ENCODE measurements at places on chromosomes 4 and X.

GRCh38 chr4:82823062-82823461 lies 24.5 kb upstream of the SCD5 start:
- DNase-seq, result no peak

DNA sequence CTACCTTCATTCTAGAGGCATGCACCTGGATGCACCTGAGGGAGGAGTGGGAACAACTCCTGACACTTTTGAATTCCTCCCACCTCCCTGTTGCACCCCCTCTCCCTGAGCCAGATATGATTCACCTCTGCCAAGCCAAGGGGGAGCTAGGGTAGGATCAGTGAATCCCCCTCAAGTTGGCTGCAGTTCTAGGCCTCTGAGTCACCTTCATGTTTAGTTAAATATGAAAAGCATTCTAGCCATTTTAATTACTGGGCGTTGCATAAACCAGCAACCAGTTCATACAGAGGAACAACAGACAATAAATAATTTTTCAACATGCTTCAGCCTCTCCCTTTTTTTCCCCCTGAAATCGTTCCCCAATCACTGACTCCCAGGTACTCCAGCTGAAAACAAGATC lies 1440.2 kb downstream of the ADGRL3 start:
- no peak for DNase-seq

DNA sequence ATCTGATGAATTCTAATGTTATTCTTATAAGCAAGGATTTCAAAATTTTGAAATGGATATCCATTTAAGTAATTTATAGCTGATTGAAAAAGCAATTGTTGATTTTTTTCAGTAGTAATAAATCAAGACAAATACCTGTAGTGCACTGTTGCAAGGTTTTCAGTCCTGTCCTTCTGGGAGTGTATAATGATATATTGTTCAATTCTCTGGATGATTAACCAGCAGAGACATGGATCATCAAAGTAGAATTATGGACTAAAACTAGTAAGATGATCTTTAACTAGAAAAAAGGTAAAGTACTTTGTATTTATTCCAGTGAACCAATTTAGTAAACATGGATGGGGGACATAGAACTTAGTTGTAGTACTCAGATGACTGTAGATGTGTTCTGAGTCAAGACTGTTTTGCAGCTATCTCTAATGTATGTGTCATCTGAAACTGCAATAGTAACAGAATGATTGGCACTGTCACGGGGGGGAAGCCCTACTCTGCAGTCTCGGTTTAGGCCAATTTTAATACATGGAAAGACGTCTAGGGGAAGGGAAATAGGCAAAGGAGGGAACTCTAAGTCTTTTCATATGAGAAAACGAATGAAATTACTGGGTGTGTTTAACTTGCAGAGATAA lies 121.9 kb downstream of the GLRA3 start:
- DNase-seq, result no peak

DNA sequence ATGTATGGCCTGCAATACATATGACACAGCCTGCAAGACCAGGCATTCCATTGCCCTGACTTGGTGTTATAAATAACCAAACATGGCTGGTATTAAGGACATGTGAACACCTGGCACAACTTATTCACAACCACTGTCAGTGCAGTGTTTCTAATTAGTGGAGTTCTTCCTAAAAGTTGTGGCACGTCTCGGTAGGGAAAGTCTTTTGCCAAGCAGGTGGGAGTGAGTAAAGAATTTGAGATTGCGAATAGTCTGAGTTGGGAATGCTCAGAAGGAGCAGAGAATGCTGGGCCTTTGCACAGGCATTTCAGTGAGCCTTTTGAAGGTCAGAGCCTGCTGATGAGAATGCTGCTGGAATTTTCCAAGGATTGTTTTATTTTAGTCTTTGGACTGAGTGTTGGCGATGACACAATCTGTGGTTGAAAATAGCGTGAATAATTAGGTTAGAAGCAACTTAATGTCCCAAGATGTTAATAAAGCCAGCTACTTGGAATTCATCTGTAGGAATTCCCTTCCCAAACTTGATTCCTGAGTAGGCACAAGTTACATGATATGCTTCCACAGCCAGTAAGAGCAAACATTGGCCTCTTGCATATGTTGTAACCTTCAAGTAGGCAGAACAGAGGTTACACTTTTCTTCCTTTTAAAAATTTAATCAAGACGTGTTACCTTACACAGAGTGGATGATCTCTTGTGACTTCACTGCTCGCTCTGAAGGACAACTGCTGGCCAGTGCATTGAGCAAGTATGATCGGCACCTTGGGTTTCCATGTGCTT lies 83.6 kb upstream of the PGRMC2 start:
- no peak for DNase-seq

DNA sequence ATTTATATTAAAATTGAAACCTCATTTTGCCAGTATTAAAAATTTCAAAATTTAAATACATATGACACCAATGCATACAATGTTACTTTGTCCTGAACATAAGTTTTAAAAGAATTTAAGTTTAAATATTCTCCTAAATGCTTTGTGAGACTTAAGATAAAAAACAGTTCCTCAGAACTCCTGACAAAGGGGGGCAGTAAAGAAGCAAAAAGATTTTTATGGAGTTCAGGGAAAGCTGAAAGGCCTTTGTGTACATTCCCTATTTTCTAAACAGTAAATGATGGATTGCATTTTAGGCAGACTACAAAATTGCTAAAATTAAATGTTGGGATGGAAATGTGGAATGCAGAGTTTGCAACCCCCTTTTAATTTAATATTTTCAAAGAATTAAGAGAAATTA lies 81.7 kb downstream of the SNCA start:
- no peak for DNase-seq

GRCh38 chr4:26404743-26405206 lies 84.0 kb downstream of the RBPJ start:
- no peak for DNase-seq

GRCh38 chr4:8600686-8601085 lies 8.1 kb downstream of the CPZ start:
- no peak for DNase-seq

- DNase-seq, result no peak
Observed at GRCh38 chr4:7207628-7208231, 15.4 kb downstream of the SORCS2 start.

DNA sequence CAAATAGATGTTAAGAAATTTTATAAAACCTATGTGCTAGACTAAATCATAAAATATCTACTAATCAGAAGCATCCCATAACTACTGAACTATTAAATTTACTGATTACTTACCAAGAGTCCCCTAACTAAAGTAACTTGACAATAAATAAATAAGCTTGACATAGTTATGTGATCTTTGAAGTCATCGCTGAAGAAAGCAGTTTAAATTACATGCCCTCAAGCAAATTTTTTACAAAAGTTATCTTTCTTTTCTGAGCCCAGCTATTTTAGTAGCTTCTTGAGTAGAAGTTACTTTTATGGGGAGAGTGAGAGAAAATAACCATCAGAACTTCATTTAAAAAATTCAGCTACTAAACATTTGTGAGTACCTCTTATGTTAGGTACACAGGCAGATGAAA lies 150.9 kb upstream of the FAM241A start:
- DNase-seq, result no peak

- no peak for DNase-seq
Observed at GRCh38 chr4:184453365-184454160, 20.8 kb downstream of the IRF2 start.

GRCh38 chr4:148881860-148882643 lies 439.8 kb upstream of the NR3C2 start:
- DNase-seq, result no peak

- DNase-seq, result no peak
Observed at GRCh38 chr4:165827018-165827417, 46.0 kb upstream of the TLL1 start.

DNA sequence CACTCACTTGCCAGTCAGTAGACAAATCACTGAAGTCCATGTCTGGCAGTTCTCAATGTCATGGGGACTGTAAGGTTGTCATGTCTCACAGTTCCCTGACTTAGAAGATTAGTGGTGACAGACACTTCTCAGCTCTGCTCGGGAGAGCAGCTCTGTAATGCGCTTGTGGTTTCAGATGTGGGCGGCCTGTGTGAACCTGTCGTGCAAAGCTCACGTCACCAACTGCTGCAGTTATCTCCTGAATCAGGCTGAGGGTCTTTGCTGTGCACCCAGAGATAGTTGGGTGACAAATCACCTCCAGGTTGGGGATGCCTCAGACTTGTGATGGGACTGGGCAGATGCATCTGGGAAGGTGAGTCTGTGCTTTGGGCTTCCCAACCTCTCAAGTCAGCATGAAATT lies at the start of gene IL9R:
Gene IL9R, plus strand, starts transcription at position 261 of the 400 bp plus-strand sequence. Its CDS starts 64 bp downstream, at position 325.
- no peak for DNase-seq

DNA sequence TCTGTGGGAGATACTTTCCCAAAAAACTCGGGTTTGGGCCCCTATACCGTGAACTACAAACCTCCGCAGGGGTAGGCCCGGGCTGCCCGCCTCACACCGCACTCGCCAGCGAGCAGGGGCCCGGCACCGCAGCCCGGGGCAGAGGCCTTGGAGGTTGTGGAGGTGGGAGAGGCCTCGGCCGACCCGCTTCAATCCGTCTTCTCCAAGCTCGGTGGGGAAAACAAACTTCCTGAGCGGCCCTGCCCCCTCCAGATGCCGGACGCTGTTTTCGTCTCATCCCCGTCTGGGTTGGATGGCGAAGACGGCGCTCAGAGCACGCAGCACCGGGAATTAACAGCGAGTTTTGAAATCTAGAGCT lies 442 bp upstream of the MCUB start:
- DNase-seq, result no peak

- no peak for DNase-seq
Observed at GRCh38 chr4:127896069-127896468, 15.4 kb downstream of the PLK4 start.

DNA sequence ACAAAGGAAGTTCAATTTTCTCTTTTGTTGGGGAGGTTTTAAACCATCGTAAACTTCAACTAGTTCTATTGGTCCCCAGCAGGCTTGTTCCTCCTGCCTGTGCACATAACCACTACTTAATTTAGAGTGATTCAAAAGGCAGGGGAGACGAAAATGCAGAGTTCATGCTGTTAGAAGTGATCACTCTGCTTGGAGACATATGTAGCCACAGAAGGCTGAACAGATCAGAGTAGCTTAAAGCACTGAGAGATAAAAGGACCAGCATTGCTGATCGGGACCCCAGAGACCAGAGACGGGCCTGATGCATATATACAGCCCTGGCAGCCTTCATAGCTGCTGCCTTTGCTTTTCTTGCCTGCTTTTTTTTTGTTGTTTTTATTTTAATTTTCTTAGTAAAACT lies 662.0 kb upstream of the CPEB2 start:
- no peak for DNase-seq

- DNase-seq, result no peak
Observed at GRCh38 chrX:26387906-26388305, 171.9 kb downstream of the MAGEB5 start.

- no peak for DNase-seq
Observed at GRCh38 chrX:149060921-149061320, 444.2 kb downstream of the IDS start.

DNA sequence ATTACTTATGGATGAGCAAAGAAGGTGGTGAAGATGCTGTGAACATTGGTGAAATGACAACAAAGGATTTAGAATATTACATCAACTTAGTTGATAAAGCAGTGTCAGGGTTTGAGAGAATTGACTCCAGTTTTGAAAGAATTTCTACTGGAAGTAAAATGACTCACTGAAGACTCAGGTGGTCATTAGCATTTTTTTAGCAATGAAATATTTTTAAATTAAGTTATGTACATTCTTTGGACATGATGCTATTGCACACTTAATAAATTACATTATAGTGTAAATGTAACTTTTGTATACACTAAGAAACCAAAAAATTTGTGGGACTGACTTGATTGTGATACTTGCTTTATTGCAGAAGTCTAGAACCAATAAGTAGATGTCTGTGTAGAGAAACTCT lies 56.9 kb downstream of the USO1 start:
- DNase-seq, result no peak

DNA sequence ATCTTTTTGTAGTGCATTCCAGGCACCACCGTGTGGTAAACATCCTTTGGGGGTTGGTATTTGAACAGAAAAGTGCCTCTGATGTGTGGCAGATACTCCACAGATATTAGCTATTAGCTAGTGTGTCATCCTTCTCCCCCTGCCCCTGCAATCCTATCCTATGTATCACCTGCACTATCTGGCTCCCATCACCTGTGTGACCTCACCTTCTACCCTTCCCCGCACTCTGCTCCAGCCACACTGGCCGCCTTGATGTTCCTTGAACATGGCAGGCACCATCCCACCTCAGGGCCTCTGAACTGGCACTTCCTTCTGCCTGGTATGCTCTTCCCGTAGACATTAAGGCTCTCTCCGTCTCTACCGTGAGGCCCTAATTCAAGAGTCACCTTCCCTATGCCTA lies 3.7 kb downstream of the ELK1 start:
- no peak for DNase-seq

DNA sequence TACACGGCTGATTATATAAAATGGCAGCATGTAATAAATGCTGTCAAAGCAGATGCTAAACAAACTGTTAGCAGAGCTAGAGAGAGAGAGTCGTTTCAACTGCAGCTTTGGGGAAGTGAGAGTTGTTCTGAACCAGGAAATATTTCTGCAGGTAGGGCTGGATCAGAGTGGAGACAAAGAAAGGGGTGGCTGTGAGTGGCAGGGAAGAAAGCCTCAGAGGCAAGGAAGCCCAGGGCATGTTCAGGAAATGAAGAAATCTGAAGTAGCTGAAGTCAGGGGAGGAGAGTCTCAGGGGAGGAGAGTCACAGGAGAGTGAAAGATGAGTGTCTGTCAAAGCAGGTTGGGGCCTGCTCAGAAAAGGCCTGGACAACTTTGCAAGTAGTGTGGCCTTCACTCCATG lies 48.4 kb upstream of the RPS6KA3 start:
- DNase-seq, result no peak

Measured in NCI-H1105 (cell line).